ENCODE measurements at places on chromosomes 4 and X. TPM values are rescaled to one million over a fixed set of nuclear protein-coding genes. Genes with fewer than 3 reads are reported as not detected.

RASL11B gene
- total RNA-seq: 5.6 TPM

TACR3 gene
- total RNA-seq: not detected

SPP1 gene
- total RNA-seq: 26.2 TPM

LRP2BP gene
- total RNA-seq: 2.0 TPM

HPSE gene
- total RNA-seq: 0.41 TPM

MAGEA2 gene
- not detected for total RNA-seq

PALLD gene
- 635 TPM for total RNA-seq

NUP62CL gene
- total RNA-seq: 1.3 TPM

Measured in heart right ventricle (tissue), 16 donors.